ELF-1 (cell line): ENCODE measurements at places on chromosomes 5 and 9.

DNA sequence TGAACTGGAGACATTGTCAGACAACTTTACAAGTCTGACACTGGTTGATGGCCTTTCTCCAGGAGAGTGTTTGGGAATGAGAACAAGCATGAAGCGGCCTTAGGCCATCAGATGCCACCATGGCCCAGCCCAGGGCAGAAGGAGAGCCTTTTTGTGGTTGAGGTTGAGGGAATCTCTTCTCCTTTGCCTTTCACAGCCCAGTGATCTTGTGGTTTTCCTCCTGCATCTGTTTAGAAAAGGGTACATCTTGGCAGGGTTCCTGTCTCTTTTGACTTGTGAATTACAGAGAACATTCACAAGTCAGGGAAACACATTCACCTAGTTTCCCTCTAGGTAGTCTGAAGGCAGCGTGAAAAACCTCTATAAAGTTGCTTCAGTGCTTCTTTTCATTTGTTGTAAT, 27.5 kb downstream of the DMRT2 start:
- DNase-seq, result no peak

DNA sequence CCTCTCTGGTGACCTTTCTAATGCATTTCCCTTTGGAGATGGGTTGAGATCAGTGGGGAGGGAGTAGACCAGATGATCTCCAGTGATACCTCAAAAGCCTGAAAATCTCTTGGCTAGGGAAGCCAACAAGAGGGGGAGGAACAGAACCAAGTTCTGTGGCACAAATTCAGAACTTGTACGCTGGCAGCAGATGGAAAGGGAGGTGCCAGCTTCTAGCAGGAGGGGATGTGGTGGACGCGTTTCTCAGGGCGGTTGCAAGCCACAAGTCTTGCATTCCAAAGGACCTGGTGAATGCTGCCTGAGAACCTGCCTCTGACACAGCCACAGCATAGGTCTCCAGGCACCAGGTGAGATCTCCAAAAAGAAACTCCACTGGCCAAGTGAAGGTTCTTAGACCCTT, 13.4 kb downstream of the SLIT3 start:
- no peak for DNase-seq

GRCh38 chr9:133737071-133737773, 930 bp downstream of the SARDH start:
- no peak for DNase-seq

DNA sequence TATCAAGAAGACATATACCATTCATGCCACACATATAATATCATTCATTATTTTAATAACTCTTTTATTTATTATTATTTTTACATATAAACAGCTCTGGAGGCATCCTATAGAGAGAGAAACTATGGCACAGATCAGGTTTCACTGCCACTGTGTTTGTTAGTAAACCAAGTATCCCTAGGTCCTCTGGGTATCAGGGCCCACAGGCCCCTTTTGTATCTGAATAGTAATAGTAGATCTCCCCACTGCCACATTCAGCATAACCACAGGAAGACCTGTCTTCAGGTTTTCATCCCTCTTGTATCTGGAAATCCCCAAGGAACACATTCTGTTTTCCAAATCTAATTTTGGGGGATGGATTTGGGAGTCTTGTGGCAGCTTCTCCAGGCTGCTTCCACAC, 94.0 kb downstream of the SPATA31D1 start:
- no peak for DNase-seq

GRCh38 chr9:134208310-134208841, 44.0 kb upstream of the RNU6ATAC start:
- DNase-seq, result no peak

DNA sequence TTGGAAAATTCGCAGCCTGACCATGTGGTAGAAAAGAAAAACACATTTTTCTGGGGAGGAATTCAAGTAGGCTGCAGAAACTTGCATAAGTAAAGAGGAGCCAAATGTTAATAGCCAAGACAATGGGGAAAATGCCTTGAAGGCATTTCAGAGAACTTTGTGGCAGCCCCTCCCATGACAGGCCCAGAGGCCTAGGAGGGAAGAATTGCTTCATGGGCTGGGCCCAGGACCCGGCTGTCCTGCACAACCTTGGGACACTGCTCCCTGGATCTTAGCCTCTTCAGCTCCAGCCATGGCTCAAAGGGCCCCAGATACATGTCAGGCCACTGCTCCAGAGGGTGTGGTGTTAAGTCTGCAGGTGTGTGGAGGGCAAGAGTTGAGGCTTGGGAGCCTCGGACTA, 158.6 kb downstream of the OSTF1 start:
- peak; percentile 4 for DNase-seq
